ENCODE measurements at places on chromosomes 1 and 21. TPM values are rescaled to one million over a fixed set of nuclear protein-coding genes. Genes with fewer than 3 reads are reported as not detected.

Gene HSPG2
- total RNA-seq, result 4.4 TPM

Gene TCEA3
- total RNA-seq, result 6.1 TPM

Gene CACNA1S
- not detected for total RNA-seq

GRCh38 chr1:101162300-101162699 lies 74.5 kb upstream of the S1PR1 start:
- H3K27me3 ChIP-seq, result no peaks in the 10 kb centered on the region
- no peak for DNase-seq
- H3K4me3 ChIP-seq, result no peak overlapping the region
- peaks cover 40% of the 10 kb centered on the region for H3K4me1 ChIP-seq

GRCh38 chr1:223186800-223187199 lies 43.8 kb upstream of the TLR5 start:
- H3K36me3 ChIP-seq, result no peaks in the 10 kb centered on the region
- H3K4me3 ChIP-seq, result no peak overlapping the region
- no peak overlapping the region for H3K27ac ChIP-seq
- no peak for DNase-seq
- H3K27me3 ChIP-seq, result peaks cover 13% of the 10 kb centered on the region
- peaks cover 49% of the 10 kb centered on the region for H3K4me1 ChIP-seq

- DNase-seq, result no peak
- H3K4me3 ChIP-seq, result no peak overlapping the region
- peaks cover 47% of the 10 kb centered on the region for H3K4me1 ChIP-seq
- H3K27ac ChIP-seq, result no peak overlapping the region
- H3K27me3 ChIP-seq, result no peaks in the 10 kb centered on the region
These were observed 17.3 kb upstream of the ABCG1 start for GRCh38 chr21:42201615-42202161.

GRCh38 chr1:3061981-3062615 lies 6.9 kb upstream of the PRDM16 start:
- DNase-seq, result no peak
- no peaks in the 10 kb centered on the region for H3K27me3 ChIP-seq
- no peaks in the 10 kb centered on the region for H3K36me3 ChIP-seq
- no peak overlapping the region for H3K4me3 ChIP-seq
- H3K27ac ChIP-seq, result no peak overlapping the region

DNA sequence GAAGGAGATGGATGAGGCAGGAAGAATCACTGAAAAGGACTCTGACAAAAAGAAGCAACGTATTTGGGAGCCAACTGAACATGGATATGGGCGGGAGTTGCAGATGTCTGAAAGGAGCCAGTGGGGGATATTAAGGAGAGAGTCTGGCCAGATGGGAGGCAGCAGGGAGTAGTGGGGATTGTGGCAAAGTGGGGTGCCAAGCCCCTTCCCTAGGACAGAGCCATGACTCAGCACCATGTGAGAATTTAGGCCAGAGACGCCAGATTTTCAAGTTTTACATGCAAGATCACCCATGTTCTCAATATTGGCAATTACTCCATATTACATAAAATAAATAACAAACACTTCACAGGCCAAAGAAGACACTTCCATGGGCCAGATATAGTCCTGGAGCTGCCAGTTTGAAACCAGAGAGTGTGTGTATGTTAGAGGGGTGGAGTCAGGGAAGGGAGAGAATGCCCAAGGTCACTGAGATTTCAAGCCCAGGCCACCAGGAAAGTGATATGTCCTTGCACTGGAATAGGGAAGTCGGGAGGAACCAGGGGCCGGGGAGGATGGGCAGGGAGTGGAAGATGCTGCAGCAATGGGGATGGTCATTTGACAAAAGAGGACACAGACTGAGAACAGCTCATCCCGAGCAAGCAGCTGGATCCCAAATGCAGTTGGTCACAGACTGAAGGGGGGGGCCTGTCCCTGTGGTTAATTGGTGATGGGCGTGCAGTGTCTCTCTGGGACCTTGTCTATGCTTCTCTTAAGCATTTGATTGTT lies 23.5 kb downstream of the TMEM51 start:
- H3K4me1 ChIP-seq, result peaks cover 12% of the 10 kb centered on the region
- peaks cover 5% of the 10 kb centered on the region for H3K36me3 ChIP-seq
- H3K27me3 ChIP-seq, result peaks cover 52% of the 10 kb centered on the region
- no peak for DNase-seq
- H3K27ac ChIP-seq, result no peak overlapping the region
- no peak overlapping the region for H3K4me3 ChIP-seq

DNA sequence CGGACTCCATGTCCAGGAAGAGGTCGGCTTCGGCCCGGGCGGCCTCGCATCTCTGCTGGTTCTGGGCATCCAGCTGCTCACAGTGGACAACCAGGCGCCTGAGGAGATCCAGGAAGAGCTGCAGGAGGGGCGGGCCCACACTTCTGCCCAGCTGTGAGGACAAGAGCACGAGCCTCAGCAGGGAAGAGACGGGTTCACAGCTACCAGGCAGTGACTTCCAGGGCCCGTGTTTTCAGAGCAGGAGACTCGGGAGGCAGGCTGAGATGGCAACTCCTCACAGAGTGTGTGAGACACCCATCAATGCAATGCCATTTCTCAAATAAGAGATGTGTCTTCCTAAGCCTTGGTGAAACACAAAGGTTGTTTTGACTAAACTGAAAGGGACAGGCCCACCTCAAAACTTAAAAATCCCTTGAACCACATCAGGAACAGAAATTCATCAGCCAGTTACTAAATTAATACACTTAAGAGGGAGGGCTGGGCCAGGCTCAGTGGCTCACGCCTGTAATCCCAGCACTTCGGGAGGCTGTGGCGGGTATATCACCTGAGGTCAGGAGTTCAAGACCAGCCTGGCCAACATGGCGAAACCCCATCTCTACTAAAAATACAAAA lies 43.4 kb downstream of the URB1 start:
- no peaks in the 10 kb centered on the region for H3K27me3 ChIP-seq
- H3K4me1 ChIP-seq, result no peaks in the 10 kb centered on the region
- peaks cover 48% of the 10 kb centered on the region for H3K36me3 ChIP-seq
- no peak for DNase-seq

DNA sequence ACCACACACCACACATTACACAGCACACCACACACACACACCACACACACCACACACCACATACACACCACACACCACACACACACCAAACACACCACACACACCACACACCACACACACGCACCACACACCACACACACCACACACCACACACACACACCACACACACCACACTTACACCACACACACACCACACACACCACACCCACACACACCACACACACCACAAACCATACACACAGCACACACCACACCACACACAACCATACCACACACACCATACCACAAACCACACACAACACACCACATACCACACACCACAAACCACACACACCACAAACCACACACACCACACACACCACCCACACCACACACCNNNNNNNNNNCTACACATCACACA lies 40.9 kb upstream of the SIK1 start:
- no peak overlapping the region for H3K4me3 ChIP-seq
- peak overlapping the region; percentile 81 for H3K27ac ChIP-seq
- H3K27me3 ChIP-seq, result no peaks in the 10 kb centered on the region
- peak; percentile 1 for DNase-seq
- H3K36me3 ChIP-seq, result no peaks in the 10 kb centered on the region

DNA sequence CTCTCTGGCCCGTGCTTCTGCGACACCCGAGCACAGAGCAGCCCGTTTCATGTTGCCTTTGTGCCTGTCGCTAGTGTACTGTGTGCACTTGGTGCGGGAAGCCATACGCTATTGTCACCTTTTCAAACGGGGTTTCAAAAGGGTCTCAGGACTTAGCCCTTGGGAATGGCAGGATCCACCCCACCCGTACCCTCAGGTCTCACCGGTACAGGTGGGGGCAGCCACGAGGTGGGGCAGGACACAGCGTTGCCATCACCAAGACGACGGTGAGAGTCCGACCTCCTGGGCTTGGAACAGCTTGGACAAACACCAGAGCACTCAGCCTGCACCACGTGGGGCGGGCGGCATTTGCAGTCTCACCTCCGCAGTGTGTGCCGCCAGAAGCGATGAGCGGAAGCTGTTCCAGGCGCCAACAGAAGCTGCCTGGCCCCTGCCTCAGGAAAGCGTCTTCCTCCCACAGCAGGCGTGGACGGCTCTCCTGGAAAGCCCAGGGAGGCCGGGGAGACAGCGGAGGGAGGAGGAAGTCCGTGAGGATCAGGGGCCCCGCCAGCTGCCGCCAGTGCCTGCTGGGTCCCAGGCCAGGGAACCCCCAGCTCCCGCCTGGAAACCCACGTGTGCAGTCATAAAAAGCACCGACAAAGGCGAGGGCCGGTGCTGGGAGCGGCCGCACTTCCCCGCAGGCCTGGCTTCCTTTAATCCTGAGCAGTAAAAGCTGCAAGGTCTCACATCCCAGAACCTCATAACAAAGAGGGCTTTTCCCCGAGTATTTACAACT lies 131.3 kb upstream of the ARHGEF16 start:
- H3K27me3 ChIP-seq, result peaks cover 7% of the 10 kb centered on the region
- no peaks in the 10 kb centered on the region for H3K4me1 ChIP-seq
- no peak overlapping the region for H3K4me3 ChIP-seq
- no peaks in the 10 kb centered on the region for H3K36me3 ChIP-seq
- no peak for DNase-seq

GRCh38 chr1:220326578-220326977 lies 54.3 kb upstream of the RAB3GAP2 start:
- H3K36me3 ChIP-seq, result no peaks in the 10 kb centered on the region
- no peak overlapping the region for H3K27ac ChIP-seq
- H3K4me1 ChIP-seq, result no peaks in the 10 kb centered on the region
- H3K27me3 ChIP-seq, result peaks cover 10% of the 10 kb centered on the region
- DNase-seq, result no peak

DNA sequence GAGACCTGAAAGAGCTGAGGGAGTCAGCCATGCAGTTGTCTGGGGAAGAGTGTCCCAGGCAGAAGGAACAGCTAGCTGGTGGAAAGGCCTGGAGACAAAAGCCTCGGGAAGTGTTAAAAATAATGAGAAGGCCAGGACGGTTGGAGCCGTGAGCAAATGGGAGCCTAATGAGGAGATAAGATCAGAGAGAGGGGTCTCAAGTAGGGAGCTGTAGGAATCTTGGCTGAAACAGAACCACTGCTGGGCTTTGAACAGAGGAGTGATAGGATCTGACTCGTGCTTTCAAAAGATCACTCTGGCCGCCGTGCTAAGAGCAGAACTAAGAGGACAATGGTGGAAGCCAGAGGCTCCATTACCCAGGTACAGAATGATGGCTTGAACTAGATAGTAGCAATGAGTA lies 1.9 kb upstream of the FOXJ3 start:
- no peaks in the 10 kb centered on the region for H3K27me3 ChIP-seq
- no peak for DNase-seq
- H3K4me1 ChIP-seq, result peaks cover 36% of the 10 kb centered on the region
- H3K27ac ChIP-seq, result no peak overlapping the region
- H3K4me3 ChIP-seq, result no peak overlapping the region

DNA sequence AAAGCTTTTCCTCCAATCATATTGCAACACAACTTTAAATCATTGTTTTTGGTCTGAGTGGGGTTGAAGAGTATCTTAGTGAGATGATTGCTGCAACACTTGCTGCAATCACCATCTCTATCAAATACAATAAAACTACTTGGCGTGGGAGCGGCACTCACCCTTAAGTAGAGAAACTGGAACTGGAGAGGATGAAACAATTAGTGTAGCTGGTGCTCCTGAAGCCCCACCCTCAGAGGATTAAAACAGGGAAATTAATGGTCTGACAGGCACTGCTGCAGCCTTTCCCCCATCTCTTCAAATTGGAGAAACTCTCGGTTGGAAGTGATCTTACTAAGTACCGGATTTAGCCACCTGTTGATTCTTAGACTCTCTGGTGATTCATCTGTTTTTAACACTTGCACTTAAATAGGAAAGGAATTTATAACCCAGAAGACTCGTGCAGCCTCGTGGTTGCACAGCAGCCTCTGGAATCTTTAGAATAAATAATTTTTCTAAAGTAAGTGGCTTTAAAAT lies 80.5 kb upstream of the KIF26B start:
- no peaks in the 10 kb centered on the region for H3K4me1 ChIP-seq
- H3K4me3 ChIP-seq, result no peak overlapping the region
- no peak overlapping the region for H3K27ac ChIP-seq
- no peaks in the 10 kb centered on the region for H3K36me3 ChIP-seq
- DNase-seq, result no peak

DNA sequence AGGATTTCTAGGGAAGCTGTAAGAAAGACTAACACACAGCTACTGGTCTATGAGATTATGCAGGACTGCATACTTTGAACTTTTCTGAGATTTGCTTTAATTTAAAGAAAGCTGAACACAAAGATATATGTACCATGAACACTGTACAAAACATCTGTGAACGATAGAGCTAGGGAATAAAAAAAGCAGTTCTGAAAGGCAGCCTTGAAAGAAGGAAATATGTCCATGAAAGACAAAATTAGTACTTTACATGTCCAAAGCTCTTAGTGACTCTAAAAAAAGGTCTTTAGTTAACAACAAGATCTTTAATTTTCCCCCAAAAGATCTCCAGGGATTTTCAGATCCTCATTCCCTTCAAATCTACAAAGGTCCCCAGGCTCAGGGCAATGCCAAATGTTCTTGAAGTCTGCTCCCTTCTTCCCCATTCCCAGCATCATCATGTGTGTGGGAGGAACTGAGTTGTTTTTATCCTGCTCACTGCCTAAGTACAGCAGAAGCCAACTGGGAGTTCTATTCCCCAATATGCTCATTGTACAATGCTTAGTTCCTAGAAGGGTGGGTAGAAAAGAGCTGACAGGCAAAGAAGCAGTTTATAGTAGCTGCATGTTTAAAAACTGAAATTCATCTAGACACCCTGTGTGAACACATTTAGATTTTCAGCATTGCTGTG lies 60.1 kb upstream of the PTCH2 start:
- H3K4me3 ChIP-seq, result no peak overlapping the region
- H3K4me1 ChIP-seq, result no peaks in the 10 kb centered on the region
- H3K27me3 ChIP-seq, result no peaks in the 10 kb centered on the region
- DNase-seq, result no peak
- H3K27ac ChIP-seq, result no peak overlapping the region
- peaks cover 1% of the 10 kb centered on the region for H3K36me3 ChIP-seq

DNA sequence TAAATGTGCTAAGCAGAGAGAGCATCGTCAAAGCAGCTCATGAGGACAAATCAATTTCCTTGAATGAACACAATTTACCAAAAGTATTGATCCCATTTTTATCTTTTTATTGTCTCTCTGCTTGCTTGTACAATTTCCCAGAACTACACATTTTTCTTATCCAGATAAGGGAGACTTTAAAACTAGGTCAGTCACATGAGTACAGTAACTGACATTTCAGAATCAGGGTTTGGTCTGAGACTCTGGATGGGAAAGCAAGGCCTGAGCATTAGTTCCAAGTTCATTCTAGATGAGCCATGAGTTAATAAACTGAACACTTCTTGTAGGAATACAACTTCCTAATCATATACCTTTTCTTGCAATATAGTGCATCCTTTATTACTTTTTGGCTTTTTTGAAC lies 11.5 kb upstream of the DENND2D start:
- DNase-seq, result no peak
- no peaks in the 10 kb centered on the region for H3K36me3 ChIP-seq
- peaks cover 78% of the 10 kb centered on the region for H3K4me1 ChIP-seq
- H3K27ac ChIP-seq, result no peak overlapping the region
